ENCODE measurements at places on chromosomes 7 and 10.
A peak's percentile ranks its signal among the peaks of the same experiment; 100 is the strongest.

- DNase-seq = no peak
Observed at GRCh38 chr10:22662733-22663330, 51.5 kb downstream of the PIP4K2A start.

- peak; percentile 85 for DNase-seq
Observed at GRCh38 chr7:155233311-155234157, 64.1 kb upstream of the INSIG1 start.

DNA sequence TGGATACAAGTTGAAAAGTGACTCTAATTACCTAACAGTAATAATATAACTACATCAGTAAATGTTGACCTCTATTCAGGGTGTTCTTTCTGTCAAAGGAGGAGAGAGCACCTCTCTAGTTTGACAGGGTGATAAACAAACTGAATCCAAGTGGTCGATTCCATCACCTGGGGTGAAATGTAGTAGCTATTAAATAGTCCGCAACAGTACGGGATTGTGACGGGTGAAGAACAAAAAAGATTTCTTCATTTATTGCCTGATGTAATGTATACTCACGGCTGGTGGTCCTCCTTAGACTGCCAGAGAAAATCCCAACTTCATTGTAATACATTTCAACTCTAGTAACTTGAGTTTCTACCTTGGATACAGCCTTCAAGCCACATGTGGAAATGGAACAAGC lies 292.5 kb upstream of the CELF2 start:
- no peak for DNase-seq

DNA sequence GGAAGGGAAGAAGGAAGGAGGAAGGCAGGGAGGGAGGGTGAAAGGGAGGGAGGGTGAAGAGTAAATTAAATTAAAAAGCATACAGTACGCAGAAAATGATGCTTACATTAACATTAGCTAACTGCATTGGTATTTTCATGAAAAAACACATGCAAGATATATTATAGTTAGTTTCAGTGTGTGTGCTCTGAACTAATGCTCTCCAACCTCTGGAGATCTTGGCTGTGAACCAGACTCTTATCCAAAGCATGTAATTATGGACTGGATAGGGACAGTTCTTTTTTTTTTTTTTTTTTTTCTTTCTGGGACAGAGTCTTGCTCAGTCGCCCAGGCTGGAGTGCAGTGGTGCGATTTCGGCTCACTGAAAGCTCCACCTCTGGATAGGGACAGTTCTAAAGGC lies 357.0 kb downstream of the FRMD4A start:
- DNase-seq = no peak

- DNase-seq = peak; percentile 61
Observed at GRCh38 chr7:13069841-13070240, 382.4 kb downstream of the ARL4A start.

DNA sequence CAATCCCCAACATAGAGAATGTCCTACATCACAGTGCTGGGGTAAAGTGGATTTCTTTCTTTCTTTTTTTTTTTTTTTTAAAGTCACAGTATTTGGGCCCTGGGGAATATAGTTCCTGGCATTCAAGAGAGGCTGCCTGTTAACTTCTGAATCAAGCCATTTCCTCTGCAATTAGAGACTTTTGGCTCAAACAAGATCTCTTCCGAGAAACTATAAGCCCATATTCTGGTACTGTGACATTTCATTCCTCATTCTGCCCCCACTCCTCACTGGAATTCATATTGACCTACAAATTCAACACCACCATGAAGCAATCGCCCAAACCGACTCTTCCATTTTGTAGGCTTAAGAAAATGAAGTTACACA lies 187.4 kb downstream of the PHTF2 start:
- peak; percentile 56 for DNase-seq

All from fibroblast of gingiva (primary cell).